Endothelial cell (in vitro differentiated cells): ENCODE measurements at places on chromosomes 5 and 9.

DNA sequence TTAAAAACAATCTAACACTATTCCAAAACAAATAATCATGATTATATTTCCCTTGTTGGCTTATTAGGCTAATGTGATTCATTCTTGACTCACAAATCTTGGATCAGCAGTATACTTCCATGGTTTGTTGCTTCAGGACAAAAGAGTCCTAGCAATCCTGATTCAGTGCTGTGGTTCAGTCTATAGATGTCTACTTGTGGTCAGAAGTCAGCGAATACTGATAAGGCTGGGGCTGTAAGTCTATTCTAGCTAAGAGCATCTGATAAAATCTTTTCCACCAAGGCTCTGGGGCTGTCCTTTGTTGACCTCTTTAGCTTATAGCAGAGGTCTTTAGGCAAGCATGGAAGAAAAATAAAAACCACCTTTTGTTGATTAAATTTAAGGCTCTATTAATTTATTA is 4.4 kb upstream of the SMIM3 start:
- no peak for DNase-seq

GRCh38 chr5:9149988-9150387 is 395.9 kb downstream of the SEMA5A start:
- no peak for DNase-seq

DNA sequence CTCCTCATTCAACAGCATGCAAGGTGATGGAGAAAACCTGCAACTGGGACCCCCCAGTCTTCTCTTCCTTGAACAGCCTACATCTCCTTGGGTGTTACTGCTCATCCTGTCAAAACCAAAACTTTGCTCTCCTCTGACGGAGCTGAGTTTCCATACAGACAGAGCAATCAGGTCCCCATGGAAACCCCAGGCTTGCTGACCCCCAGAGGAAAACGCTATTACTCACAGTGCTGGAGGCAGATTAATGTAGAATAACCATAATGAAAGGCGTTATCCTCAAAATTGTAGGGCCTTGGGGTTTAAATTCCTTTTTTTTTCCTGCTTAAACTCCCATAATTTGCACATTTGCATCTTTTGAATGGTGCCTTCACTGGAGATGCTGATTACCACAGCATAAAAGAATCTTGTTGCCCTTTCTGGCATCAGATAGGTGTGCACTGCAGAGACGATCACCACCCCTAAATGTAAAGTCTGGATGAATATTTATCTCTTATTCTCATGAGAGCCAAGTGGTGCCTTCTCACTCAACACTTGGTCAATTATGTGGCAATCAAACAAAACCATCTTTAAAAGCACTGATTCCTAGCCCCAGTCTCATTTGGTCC is 126.3 kb downstream of the MSX2 start:
- DNase-seq = no peak

- no peak for DNase-seq
Observed at GRCh38 chr5:181192337-181193046, 12.5 kb downstream of the TRIM7 start.

DNA sequence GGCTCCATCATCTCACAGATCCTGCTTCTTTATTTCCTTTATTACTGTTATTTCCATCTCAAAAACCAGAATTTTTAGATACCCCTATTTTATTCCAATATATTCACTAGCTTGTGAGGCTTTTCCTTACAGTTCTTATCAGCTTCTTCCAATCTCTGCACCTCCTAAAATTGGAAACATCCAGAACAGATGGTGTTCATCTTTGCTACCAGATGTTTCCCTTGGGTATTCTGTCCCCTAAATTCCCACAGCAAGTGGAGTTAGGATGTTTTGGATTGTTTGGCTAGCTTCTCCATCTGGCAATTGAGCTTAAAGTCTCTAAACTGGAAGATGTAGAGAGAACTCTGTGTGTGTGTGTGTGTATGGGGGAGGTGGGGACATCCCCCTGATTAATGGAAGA is 580.4 kb downstream of the DTWD2 start:
- no peak for DNase-seq
